ENCODE measurements at places on chromosomes 1 and 21.
A peak's percentile ranks its signal among the peaks of the same experiment; 100 is the strongest.

DNA sequence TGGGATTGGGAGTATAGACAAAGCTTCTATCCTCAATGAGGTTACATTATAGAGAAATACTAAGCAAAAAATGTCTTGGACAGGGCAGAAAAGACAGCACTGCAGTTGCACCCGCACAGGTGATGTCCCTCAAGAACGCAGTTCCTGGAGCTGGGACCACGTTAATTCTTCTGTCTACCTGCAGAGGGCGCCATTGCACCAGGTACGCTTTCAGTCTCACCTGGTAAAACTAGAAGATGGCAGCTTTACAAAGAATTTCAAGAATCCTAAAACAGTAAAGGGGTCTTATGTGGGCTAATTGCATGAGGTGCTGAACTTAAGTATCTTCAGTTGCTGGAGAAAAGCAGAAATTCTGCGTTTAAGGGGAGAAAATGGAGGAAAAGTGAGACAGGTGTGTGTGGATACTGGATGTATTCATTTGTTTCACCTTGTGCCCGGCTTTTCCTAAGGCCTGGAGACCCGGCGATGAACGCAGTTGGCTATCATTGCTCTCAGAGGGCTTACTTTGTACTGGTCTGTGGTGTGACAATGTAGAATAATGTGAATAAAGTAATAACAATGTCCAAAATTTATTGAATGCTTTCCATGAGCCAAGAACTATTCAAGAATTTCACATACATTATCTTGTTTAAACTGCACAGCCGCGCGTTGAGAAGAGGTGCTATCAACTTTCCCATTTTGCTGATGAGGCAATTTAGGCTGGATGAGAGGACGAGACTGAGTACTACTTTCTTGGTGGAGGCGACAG is 276.3 kb upstream of the GREM2 start:
- DNase-seq = no peak

DNA sequence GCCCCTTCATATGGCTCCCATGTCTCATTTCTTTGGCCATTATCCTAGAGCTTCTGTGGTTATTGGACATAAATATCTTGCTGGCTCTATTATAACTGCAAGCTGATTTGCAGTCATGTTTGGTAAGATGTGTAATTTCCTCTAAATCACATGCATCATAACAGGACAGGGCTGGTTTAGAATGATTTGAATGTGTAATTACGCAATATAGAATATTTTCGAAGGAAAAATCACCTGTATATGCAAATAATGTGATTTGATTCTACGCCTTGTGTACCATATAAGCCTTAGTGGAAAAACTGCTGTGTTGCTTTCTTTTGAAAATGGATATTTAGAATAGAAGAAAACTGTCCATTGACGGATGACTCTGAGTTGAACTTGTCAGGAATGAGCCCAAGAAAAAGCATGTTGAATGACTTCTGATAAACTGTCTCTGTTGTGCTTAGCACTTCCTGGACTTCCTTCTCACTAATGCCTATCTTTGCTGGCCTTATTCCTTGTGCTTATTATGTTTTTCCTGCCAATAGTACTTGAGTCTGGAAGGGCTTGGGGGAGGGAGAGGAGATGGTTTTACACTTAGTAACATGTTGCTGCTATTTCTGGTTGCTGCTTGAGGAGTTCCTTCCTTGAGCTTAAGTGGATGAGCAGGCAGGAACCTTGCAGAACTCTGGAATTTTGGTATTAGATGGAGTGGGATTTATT is 6.5 kb downstream of the CACHD1 start:
- no peak for DNase-seq

DNA sequence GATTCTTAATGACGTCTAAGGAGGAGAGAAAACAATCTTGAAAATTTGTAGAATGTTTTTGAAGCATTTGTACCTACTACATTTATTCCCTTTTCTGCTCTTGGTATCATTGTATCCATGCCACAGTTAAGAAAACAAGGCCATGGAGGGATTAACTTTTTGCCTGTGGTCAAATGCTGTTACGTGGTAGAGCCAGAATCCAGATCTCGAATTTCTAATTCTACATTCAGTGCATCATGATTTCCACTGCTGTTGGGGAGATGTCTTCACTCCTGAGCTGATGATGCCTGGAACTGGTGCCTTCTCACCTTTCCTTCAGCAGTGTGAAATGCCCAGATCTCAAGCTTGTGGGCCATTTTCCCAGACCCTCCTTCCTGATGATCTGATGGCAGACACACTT is 175.6 kb downstream of the HHAT start:
- no peak for DNase-seq

- no peak for DNase-seq
Observed at GRCh38 chr21:39736716-39737115, 8.3 kb upstream of the IGSF5 start.

GRCh38 chr1:54846716-54847284 is 40.2 kb downstream of the DHCR24 start:
- DNase-seq = no peak

DNA sequence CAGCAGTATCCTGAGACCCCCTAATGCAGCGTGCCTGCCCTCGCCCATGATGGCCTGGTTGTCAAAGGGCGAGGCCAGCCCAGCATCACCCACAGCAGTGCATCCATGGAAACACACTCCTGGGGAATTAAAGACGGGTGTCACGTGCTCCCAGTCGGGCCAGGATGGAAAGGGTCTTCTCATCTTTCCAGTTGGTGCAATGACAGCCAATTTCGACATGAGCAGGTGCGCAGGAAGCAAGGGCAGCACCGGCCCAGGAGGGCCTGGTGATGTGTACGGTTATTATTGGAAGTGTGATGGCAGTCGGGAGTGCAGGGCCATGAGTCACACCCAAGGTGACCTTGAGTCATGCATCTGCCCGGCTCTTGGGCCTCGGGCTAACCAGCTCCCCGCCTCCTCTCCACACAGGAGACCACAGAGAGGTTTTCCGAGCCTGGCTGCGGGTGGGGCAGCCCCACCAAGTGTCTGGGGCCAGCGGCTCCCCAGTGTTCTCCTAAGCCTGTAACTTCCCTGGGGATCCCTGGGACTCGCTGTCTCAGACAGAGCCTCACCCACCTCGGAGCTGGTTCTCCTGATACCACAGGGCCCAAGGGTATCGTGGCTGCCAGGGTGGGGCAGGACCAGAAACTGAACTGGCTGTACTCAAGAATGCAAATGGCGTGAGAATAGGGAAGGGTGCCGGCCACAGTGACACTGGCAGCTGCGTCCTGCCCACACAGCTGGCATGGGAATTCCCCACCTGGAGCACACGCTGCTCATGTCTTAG is 119.8 kb downstream of the SIK1 start:
- no peak for DNase-seq

DNA sequence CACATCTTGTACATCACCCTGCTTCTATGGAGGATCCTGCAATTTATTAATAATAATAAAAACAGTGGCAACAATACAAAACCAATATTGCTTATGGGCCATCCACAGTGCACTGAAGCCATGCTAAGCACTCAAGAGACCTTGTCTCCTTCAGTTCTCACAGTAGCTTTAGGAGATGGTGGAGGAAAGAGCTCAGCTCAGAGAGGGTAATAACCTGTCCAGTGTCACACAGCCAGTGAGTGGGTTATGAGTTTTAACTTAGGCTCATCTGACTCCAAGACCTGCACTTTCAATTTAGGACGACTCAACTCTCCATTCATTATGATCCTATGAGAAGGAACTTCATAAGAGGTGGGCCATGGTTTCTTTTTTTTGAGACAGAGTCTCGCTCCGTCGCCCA is 347.6 kb upstream of the RUNX1 start:
- DNase-seq = no peak

DNA sequence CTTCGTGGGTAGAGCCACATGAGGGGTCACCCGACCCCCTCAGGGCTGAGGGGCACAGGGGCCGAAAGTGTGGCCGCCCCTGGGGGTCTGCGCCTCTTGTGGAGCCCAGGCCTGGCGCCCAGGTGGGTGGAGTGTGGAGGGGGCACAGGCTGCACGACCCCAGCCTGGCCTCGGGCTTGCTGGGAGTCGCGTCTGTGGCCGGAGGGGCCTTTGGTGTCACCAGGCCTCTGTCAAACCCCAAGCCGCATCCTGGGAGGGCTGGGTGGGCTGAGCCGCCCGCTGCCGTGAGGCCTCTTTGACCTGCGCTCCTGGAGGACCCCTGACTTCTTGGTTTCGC is 60.7 kb downstream of the FAAP20 start:
- no peak for DNase-seq

- DNase-seq = no peak
Observed at GRCh38 chr1:235050911-235051360, 77.7 kb downstream of the TOMM20 start.

DNA sequence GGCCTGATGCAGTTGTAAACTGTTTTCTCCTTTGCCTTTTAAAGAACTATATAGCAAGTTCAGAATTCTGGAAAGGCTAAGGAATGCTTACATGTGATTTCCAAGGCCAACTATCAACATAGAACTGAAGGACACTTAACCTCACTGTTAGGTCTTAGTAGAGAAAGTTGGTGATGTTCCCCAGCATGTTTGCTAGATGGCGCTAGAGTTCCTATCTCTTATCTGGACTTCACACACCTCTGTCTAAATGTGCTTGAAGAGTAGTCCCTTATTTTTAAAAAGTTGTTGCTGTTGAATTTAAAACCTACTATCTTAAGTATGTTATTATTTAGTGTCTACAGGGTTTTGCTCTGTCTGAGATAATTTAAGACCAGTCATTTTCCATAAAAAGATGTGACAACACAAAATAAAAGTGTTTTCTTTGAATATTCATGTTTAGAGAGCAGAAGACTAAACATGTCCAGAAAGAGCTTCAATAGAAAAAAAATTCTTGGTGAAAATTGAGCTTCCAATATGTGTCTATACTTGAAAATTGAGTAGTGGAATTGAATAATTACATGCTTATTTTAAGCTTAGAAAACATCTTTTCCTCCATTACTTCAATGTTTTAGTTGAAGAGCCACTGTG is 237.3 kb downstream of the S1PR1 start:
- DNase-seq = no peak

- DNase-seq = no peak
Observed at GRCh38 chr1:27655151-27655937, 16.6 kb downstream of the IFI6 start.

DNA sequence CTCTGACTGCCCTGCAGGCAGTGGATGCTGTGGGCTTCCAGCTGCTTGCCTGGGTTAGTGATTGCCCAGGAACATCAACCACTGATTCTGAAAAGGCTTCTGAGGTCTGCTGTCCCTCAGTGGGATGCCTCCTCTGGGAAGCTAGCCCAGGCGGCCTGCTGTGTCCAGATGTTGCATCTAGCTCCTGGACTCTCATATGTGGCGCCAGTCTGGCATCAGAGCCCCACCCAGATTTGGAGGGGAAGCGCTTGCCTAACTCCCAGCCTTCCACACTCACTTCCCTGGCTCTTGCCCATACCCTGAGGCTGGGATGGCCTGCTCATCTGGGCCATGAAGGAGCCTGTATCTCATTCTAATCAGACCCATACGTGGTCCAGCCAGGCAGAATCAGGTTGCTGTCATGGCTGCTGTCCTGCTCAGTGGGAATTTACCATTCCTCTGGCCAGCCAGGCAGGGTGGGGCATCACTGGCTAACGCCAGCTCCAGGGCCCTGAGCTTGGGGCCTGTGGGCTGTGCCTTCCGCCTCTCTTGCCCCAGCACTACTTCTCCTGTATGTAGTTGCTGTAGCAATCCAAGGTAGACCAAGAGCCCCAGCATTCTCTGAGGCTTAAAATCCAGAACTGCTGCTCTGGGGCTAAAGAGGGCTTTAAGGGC is 4.1 kb downstream of the CSF1 start:
- DNase-seq = no peak

DNA sequence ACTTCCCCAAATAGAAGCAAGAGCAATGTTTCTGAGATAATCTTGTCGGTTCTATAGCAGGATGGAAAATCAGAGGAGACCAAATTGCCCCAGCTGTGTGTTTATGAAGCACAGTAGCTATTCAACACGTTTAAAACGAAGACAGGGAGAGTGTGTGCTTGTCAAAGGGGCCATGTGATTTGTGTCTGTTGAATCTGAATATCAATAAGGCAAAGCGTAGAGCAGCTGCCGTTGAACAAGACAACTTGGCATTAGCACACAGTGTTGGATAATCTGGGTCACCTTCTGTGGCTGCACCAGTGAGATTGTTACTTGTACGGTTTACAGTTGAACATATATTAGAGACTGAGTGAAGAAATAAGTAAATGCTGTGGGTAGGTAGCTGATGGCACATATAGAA is 1.0 kb downstream of the CRB1 start:
- DNase-seq = no peak

GRCh38 chr1:8464377-8464776 is 146.5 kb downstream of the SLC45A1 start:
- DNase-seq = no peak

- no peak for DNase-seq
Observed at GRCh38 chr1:171346881-171347280, 32.9 kb downstream of the FMO4 start.

- DNase-seq = no peak
Observed at GRCh38 chr1:232145768-232146167, 484.2 kb downstream of the SIPA1L2 start.

GRCh38 chr1:233667741-233668140 is 53.8 kb downstream of the KCNK1 start:
- no peak for DNase-seq

DNA sequence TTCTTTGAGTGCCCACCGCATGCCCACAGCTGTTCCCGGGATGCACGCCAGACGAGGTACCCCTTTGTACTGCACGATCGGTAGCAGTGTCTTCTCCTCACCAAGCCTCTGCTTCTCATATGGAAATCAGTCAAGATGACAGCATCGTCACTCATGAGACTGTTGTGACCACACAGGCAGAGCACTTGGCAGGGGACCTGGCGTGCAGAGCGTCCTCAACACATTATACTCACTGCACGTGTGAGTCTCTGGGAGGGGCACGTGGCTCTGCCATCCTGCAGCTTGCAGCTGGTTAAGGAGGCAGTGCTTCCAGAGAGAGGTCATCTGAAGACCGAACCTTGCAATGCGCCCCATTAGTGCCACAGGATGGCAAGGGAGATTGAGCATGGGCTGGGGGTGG is 266.8 kb downstream of the NPHP4 start:
- no peak for DNase-seq

- DNase-seq = no peak
Observed at GRCh38 chr1:244075247-244075722, 24.2 kb downstream of the ZBTB18 start.

DNA sequence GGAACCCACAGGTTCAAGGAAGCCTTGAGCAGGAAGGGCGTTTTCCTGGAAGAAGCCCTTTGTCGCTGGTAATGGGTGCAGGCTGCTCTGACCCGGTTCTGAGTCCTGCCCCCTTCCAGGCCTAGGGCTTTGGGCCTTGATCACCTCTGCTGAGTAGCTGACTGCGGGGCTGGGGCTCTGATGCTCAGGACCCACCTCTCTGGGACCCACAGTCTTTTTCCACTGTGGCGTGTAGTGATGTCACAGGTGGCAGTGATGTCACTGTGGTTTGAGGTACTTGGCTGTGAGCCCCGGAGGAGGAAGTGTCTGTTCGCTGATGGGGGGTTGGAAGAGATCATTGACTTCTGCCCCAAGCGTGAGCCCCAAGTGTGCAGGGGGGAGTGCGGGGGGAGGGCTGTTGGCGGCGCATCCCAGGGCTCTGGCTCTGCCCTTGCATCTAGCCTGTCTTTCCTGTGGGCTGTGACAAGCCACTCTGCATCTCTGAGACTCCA is 6.9 kb downstream of the TNFRSF1B start:
- DNase-seq = peak; percentile 98

GRCh38 chr1:168379104-168379860 is 98.6 kb downstream of the TBX19 start:
- no peak for DNase-seq

GRCh38 chr1:10678852-10679251 is 117.6 kb downstream of the CASZ1 start:
- DNase-seq = no peak

Data from activated CD8-positive, alpha-beta memory T cell treated with anti-CD3 and anti-CD28 coated beads, Interleukin-2, amount 50 U/mL, for 4 hours (primary cell).